ENCODE measurements at places on chromosomes 16 and 17. TPM values are rescaled to one million over a fixed set of nuclear protein-coding genes. Genes with fewer than 3 reads are reported as not detected.

HOXB5 gene
- 0.09 TPM for total RNA-seq

TMEM238L gene
- total RNA-seq: not detected

PRSS53 gene
- total RNA-seq: 1.8 TPM

STH gene
- total RNA-seq: not detected

KRTAP4-4 gene
- not detected for total RNA-seq

CNOT1 gene
- total RNA-seq: 140 TPM

CCT6B gene
- total RNA-seq: 0.38 TPM

Data from endothelial cell of coronary artery (primary cell).